ENCODE measurements at places on chromosomes 1 and 21.

DNA sequence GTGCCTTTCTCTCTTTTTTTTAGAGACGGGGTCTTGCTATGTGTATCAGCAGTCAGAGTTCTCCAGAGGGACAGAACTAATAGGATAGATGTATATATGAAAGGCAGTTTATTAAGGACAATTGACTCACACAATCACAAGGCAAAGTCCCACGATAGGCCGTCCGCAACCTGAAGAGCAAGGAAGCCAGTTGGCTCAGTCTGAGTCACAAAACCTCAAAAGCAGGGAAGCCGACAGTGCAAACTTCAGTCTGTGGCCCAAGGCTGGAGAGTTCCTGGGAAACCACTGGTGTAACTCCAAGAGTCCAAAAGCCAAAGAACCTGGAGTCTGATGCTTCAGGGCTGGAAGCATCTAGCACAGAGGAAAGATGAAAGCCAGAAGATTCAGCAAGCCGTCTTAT is 16.3 kb upstream of the H3-3A start:
- no peak for DNase-seq

- no peak for DNase-seq
Measured at GRCh38 chr1:116252271-116252670, 120.8 kb upstream of the ATP1A1 start.

DNA sequence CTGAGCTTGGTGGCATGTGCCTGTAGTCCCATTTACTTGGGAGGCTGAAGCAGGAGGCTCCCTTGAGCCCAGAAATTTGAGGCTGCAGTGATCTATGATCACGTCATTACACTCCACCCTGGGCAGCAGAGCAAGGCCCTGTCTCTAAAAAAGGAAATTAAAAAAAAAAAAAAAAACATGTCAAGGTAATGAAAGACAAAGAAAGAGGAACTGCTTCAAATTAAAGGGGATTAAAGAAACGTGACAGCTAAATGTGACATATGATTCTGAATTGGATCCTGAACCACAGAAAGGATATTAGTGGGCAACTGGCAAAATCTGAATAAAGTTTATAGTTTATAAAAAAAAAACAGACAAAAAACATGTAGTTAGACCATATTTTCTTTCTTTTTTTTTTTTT is 3.8 kb upstream of the C2CD4D start:
- no peak for DNase-seq

DNA sequence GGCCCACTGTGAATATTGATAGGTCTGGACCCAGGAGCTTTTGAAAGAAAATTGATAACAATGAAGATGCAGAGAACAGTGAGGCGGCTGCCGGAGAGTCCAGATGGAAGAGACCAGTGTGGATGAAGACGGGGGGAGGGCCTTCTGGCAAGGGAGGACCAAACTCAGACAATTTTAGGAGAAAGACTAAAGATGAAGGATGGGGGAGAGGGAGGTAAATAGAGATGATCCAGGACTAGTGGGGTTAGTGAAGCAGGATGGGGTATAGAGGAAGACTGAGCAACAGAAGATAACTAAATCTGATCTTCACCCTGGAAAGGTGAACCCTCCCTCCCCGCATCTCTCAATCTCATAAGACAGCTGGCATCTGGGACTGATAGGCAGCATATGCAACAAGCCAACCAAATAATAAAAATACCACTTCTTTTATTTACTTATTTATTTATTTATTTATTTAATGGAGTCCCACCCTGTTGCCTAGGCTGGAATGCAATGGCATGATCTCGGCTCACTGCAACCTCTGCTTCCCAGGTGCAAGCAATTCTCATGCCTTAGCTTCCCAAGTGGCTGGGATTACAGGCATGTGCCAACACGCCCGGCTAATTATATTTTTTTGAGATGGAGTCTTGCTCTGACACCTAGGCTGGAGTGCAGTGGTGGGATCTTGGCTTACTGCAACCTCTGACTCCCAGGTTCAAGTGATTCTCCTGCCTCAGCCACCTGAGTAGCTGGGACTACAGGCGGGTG is 10.5 kb downstream of the EIF3I start:
- DNase-seq: no peak

GRCh38 chr1:17588048-17588871 is 48.8 kb downstream of the ARHGEF10L start:
- DNase-seq: no peak

DNA sequence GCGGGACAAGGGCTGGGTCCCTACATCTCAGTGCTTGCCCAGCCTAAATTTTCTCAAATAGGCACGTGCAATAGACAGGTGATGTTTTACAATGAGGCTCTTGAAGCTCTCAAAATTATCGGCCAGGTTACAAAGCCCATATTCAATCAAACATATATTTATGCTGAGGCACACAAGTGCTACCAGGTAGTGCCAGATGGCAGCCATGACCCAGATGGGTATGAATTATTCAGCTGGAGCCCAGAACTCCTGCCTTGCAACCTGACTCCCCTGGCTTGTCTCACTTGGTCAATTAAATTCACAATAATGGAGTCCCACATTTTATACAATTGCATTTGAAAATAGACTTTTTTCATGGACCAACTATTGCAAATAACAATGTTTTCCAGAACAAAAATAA is 12.3 kb upstream of the ADAM30 start:
- DNase-seq: no peak

Measured in left kidney (tissue), 8 donors.